ENCODE measurements at places on chromosomes 12 and 14.

DNA sequence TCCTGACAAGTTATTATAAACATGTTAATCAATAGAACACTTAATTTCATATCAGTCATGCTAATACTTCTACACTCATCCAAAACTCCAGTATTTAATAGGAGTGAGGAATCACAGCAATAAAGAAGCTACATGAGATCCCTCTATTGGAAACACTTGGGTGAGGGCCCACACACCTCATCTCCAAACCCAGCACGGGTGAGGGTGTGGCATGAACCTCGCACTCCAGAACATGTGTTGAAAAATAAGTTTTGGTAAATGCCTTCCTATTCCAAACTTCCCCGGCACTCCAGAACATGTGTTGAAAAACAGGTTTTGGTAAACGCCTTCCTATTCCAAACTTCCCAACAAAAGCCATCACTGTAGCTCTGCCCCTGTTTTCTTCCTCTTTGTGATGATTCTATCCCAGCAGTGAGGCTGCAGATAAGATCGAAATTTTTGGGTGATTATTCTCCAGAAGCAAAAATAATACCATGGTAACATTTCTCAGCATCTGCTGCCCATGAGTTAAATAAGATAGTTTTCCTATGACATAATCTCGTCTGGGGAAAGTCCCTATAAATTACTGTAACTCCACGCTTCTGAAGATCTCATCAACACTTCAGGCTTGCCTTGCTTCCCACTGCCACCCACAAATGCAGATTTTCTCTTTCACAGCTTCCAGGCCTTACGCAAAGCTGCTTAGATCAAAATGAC is 24.4 kb upstream of the PTPRB start:
- DNase-seq, result no peak

DNA sequence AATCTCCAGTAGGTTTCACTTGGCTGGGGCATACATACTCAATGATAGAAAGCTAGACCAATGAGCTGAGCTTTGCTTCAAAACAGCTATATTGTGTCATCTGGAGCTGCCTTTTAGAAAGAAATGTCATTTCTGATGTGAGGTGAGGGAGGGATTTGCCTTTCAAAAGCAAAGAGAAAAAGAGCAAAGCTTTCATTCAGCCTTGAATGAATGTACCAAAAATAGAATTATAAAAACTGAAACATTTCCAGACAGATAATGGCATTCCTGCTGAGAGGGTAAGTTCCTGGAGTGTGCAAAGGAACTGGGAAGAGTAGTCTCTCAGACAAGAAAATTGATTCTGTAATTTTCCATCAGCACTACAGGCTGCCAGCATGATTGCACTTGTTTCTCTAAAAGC is 710.0 kb downstream of the LRFN5 start:
- no peak for DNase-seq

GRCh38 chr12:31872831-31873604 is 86.2 kb upstream of the RESF1 start:
- no peak for DNase-seq

GRCh38 chr12:45626965-45627364 is 102.5 kb upstream of the ARID2 start:
- DNase-seq, result no peak

- DNase-seq, result no peak
Measured at GRCh38 chr14:23162800-23163199, 20.7 kb downstream of the SLC7A8 start.

DNA sequence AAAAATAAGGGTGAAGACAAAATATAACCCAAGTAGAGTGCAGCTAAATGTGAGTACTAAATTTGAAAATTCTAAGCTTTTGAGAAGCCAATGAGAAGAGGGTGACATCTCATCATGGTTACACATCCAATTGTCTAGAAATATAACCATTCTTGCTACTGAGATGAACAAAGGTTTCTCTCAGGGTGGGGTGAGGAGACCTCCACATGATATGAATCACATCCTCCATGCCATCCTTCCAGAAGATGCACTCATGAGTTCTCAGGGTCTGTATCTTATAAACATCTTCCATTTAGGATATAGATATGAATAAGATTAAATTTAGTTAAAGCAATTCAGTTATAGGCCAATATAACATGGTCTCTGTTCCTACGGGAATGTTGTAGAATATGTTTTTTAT is 38.9 kb upstream of the E2F7 start:
- DNase-seq, result no peak

DNA sequence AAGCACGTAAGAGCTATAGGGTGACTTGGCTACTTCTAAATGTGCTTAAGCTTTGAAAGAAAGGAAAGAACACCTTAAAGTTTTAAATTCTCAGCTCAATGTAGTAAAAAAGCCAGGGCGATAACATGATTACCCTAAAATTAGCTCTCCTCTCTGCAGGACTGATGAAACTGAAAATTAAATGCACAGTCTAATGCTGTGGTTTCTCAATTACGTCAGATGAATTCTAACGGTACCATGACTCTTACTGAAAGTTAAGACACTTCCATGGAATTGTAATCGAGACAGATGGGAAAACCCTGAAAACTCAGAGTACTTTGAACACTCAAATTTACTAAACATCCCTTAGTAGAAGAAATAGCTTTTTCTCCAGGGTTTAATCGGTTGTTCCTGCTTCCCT is 25.9 kb upstream of the PRKD1 start:
- no peak for DNase-seq

DNA sequence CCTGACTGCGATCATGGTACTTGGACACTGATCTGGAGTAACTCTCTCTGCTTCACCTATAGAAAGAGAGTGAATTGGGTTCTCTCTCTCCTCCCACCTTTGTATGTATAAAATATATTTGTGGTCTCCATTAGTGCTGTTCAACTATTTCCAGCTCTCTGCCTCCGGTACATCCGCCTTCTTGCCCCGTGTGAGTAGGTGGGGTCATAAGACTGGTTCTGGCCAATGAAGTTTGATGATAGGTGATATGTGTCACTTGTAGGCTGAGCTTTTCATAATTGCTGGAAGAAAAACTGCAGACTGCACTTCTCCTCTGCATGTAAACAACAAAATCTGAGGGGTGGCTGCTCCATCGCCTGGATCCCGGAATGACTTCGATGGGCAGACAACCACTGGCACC is 210.4 kb downstream of the EXOC5 start:
- no peak for DNase-seq

DNA sequence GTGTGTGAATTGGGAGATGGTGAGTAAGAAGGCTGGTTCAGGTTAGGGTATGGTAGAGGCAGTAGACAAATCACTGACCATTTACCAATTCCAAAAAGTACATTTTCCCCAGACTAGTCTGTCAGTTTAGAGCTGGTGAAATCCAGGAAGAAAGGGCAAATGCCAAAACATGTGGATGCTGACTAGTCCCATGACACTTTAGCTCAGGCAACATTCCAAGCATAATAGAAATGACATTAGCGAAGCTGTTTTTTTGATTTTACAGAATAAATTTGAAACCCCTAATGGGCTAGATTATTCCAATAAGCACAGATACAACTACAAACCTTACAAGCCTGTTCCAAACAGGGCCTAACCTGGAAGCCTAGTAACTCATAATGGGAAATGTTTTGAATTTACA is 884.2 kb downstream of the FLRT2 start:
- DNase-seq, result no peak

GRCh38 chr12:105322070-105322469 is 8.4 kb upstream of the C12orf75 start:
- no peak for DNase-seq

DNA sequence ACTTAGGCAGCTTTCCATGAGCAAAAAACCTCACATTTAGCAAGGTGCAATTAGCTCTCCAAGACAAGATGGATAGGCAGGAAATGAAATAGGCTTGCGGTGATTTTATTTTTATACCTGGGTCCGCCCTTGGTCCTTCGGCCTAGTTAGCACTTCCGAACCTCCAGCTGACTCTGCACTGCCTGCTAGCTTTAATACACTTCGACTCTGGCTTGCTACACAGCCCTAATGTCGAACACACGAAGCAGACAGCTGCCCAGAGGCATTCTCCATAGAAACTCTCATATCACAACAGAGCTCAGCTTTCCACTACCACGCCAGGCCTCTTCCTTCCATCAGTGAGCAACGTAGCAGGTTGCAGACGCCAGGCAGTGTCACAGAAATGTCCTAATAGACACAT is 688.0 kb downstream of the VRK1 start:
- DNase-seq, result no peak

DNA sequence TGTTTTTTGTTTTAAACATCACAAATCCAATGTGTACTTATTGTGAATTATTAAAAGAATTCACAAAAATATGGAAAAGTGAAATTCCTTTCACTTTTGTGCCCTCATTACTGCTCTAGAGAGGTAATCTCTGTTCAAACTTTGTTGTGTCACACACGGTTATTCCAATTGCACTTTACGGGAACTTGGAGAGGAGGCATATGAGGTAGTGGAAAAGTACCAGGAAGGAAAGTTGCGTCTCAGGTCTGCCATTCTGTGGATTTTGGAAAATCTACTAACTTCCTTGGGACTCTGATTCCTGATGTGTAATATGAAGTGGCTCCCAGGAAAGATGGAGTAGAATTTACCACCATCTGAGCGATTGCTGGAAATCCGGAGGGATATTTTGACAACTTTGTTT is 90.9 kb upstream of the DCN start:
- no peak for DNase-seq

GRCh38 chr14:68346556-68347343 is 446.1 kb downstream of the ZFP36L1 start:
- DNase-seq, result no peak

- DNase-seq, result no peak
Measured at GRCh38 chr12:104694161-104694560, 237.4 kb downstream of the CHST11 start.

DNA sequence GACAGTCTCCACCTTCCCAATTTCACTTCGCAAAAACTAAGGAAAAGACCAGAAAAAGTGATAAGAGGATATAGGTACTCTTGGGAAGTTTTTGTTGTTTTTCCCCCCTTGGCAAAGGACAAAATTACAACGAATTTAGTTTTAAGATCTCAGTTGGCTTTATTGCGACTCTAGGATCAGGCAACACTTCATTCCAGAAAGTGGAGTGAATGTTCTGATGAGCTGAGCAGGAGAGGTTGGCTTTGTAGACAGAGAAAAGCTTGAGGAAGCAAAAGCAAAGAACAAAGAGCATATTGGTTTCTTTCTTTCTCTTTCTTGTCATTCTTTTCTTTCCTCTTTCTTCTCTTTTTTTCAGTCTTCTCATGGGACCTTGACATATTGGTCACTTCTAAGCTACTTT is 640 bp upstream of the ZFYVE1 start:
- DNase-seq, result no peak

GRCh38 chr12:91219919-91220318 is 37.3 kb upstream of the DCN start:
- no peak for DNase-seq

- DNase-seq, result no peak
Measured at GRCh38 chr12:16880864-16881285, 274.9 kb upstream of the LMO3 start.

GRCh38 chr12:79685068-79685467 is 5.7 kb downstream of the PAWR start:
- DNase-seq, result no peak

GRCh38 chr12:80100591-80100990 is 1.3 kb downstream of the OTOGL start:
- no peak for DNase-seq

DNA sequence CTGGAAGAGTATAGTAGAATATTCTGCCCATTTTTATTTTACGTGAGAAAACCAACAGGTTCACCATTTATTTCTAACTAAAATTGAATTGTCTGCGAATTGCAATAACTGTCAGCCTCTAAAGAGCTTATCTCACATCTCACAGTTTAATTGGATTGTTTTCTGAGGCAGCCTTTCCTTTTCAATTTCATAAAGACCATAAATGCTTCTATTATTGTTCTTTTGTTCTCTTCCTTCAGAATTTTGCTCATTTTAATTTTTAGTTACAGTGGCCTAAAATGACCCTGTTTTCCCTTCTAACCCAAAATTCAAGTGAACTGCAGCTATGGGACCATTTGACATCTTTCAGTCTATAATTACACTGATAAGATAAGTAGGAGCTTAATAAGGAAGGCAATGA is 147.6 kb downstream of the KLHL28 start:
- no peak for DNase-seq

GRCh38 chr14:104345621-104346462 is 207.5 kb downstream of the KIF26A start:
- DNase-seq, result no peak

DNA sequence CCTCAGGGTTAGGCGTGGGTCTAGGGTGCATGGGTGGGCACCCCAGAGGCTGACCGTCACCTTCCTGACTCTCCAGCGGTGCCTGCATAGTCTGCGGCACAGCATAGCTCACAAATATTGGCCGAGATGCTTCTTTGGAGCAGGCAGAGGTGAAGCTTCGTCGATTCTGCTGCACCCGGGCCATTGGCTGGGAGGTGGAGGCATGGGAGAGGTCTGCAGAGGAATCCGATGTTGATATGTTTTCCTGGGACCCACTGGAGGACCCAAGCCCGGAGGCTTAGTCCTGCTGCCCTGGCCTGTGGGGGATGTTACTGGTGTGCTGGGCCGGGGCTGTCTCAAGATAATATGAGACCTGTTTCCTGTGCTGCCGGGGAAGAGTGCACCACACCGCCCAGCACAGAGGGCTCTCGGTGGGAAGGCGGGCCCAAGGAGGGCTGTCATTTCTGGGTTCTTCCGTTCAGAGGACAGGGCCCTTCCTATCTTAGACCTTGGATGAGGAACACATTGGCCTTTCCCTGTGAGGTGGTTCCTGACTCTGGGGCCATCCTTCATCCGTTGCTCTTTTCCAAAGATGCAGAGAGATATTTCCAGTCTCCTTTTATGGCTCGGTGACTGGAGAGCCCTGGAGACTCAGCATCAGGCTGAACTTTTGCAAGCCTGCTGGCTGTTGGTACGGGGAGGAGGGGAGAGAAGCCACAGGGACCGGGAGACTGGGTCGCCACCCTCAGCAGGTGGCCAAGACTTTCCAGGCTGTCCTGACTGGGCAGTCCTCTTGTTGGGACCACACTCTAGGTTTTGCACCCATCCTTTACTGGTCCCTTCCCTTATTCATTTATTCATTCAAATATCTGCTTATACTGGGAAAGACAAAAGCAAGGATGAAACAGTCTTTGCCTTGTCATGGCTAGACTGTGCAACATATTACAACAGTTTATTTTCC is 143.5 kb downstream of the TSPAN9 start:
- DNase-seq, result no peak

GRCh38 chr12:76031081-76031413 is 529 bp downstream of the PHLDA1 start:
- no peak for DNase-seq

DNA sequence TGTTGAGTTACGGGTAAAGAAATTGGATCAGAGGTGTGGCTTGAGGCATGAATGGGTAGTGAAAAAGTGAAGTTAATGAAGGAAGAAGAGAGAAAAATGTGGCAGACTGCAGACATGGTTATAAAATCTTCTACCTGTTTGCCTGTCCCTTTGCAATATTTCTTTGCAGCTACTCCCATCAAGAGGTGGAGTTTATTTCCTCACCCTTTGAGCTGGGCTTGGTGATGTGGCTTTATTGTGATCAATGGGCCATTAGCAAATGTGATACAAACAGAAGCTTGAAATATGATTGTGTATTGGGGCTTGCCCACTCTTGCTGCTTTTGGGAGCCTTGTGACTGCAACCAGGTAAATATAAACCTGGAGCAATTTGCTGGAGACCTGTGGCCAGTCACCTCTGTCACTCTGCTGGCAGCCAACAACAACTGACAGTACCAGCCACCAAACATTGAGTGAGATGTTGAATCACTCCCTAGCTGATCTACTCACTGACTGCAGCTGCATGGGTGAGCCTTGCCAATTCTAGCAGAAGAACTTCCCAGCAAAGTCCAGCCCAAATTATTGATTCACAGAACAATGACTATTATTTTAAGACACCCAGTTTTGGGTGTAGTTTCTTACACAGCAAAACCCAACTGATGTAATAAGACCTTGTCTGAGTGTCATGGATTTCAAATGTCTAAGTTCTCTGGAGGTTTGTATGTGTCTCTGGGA is 151.0 kb upstream of the ATP2B1 start:
- DNase-seq, result no peak

Measured in stimulated activated CD8-positive, alpha-beta memory T cell treated with anti-CD3 and anti-CD28 coated beads, Interleukin-7, amount 100 ng/mL, for 1 hour (primary cell).